Stimulated activated CD4-positive, alpha-beta T cell treated with anti-CD3 and anti-CD28 coated beads, TNF-alpha, amount 100 ng/mL, for 4 hours (primary cell): ENCODE measurements at places on chromosomes 1 and 21.

- DNase-seq: no peak
Observed at GRCh38 chr1:55535724-55536544, 320.8 kb upstream of the USP24 start.

- DNase-seq: no peak
Observed at GRCh38 chr1:202045705-202046104, 35.3 kb downstream of the ELF3 start.

- DNase-seq: no peak
Observed at GRCh38 chr1:96707023-96707422, 14.6 kb upstream of the PTBP2 start.

- DNase-seq: no peak
Observed at GRCh38 chr1:235918032-235918431, 51.3 kb upstream of the LYST start.

DNA sequence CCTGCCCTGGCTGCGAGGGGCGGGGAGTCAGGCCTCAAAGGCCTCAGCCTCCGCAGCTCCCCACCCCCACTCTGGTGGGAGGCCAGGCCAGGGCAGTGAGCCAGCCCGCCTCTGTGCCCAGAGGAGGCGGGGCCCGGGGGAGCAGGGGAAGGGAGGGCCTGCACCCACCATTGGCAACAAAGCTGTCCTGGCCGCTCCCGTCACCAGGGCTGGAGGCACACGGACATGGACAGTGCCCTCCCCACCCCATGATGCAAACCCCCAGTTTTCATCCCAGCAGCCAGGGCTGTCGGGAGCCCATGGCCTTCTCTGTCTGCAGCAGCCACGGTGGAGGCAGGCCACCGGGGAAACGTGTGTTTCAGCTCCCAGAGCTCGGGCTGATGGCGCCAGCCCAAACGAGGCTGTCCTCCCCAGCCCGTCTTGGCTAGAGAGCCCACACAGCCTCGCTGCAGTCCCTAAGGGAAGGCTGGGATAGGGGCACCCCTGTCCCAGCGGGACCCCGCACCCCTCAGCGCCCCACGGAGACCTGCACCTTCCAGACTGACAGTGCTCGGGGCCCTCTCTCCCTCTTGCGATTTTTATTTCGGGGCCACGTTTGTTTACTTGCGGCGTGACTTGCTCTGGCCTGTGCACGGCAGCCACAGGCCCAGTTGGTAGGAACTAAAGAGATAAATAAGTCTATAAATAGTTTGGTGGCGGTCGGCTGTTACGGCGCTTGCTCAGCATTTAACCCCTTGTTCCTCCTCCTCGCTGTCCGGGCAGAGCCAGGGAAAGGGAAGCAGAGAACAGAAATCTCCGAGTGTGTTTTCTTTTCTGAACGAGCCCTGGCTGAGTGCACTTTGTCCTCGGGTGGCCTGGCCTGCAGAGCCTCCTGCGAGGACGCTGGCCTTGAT lies 101.8 kb downstream of the PRDM16 start:
- DNase-seq: no peak
